ENCODE measurements at places on chromosomes 5 and 9. TPM values are rescaled to one million over a fixed set of nuclear protein-coding genes. Genes with fewer than 3 reads are reported as not detected.

Gene PCDHB16
- total RNA-seq: 16.3 TPM

Gene PRDM9
- total RNA-seq: not detected

Gene INSL4
- total RNA-seq: 0.81 TPM

Gene PHF24
- total RNA-seq: not detected

Gene MINAR2
- total RNA-seq: not detected

Gene CDKN2B
- 22.3 TPM for total RNA-seq

Gene TLR4
- 19.5 TPM for total RNA-seq

Gene AMBP
- total RNA-seq: 0.53 TPM

Gene LRRC70
- total RNA-seq: 0.71 TPM

Gene F2RL2
- 1.3 TPM for total RNA-seq

- H3K27ac ChIP-seq: no peak overlapping the region
- no peaks in the 10 kb centered on the region for H3K27me3 ChIP-seq
- no peaks in the 10 kb centered on the region for H3K4me1 ChIP-seq
- peak; percentile 31 for DNase-seq
- H3K4me3 ChIP-seq: no peak overlapping the region
These were observed 169.2 kb downstream of the CACNA1B start for GRCh38 chr9:138046641-138047301.

GRCh38 chr9:135165003-135165711 lies 77.7 kb downstream of the OLFM1 start:
- no peak overlapping the region for H3K4me3 ChIP-seq
- H3K36me3 ChIP-seq: no peaks in the 10 kb centered on the region
- no peak overlapping the region for H3K27ac ChIP-seq
- H3K27me3 ChIP-seq: 0 out of 2 replicates have a peak, but pooled peaks cover 3% of the 10 kb centered on the region
- no peaks in the 10 kb centered on the region for H3K4me1 ChIP-seq

DNA sequence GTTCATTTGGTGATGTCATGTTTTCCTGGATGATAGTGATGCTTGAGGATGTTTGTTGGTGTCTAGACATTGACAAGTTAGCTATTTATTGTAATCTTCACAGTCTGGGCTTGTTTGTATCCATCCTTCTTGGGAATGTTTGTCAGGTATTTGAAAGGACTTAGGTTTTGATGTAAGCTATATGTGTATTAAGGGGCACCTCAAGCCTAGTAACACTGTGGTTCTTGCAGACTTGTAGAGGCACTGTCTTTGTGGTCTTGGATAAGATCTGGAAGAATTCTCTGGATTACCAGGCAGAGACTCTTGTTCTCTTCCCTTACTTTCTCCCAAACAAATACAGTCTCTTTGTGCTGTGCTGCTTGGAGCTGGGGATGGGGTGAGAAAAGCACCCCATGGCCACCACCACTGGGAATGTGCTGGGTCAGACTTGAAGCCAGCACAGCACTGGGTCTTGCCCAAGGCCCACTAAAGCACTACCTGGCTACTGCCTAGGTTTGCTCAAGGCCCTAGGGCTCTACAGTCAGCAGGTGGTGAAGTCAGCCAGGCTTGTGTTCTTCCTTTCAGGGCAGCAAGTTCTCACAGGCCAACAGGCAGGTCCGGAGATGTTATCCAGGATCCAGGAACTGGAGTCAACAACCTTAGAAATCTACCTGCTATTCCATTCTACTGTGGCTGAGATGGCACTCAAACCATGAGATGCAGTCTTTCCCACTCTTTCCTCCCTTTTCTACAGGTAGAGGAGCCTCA lies 49.3 kb upstream of the GNA14 start:
- no peak overlapping the region for H3K4me3 ChIP-seq
- H3K27me3 ChIP-seq: no peaks in the 10 kb centered on the region
- H3K27ac ChIP-seq: no peak overlapping the region
- no peak for DNase-seq

- no peak for DNase-seq
- H3K27me3 ChIP-seq: 0 out of 2 replicates have a peak, but pooled peaks cover 6% of the 10 kb centered on the region
- no peak overlapping the region for H3K27ac ChIP-seq
- no peaks in the 10 kb centered on the region for H3K36me3 ChIP-seq
- H3K4me1 ChIP-seq: no peaks in the 10 kb centered on the region
- no peak overlapping the region for H3K4me3 ChIP-seq
These were observed 189.7 kb downstream of the ATPSCKMT start for GRCh38 chr5:10059980-10060379.

GRCh38 chr9:86955042-86955441 lies 7.7 kb upstream of the GAS1 start:
- H3K27ac ChIP-seq: no peak overlapping the region

DNA sequence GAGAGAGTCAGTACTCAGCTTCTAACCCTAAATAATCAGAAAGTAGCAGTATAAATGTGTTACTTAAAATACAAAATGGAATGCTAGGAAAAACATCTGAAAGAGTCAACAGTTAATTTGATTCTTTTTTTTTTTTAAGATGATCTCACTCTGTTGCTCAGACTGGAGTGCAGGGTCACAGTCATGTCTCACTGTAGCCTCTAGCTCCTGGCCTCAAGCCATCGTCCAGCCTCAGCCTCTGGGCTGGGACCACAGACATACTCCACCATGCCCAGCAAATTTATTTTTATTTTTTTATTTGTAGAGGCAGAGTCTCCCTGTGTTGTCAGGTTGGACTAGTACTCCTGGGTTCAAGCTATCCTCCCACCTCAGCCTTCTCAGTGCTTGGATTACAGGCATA lies 424.9 kb downstream of the IRX2 start:
- H3K36me3 ChIP-seq: no peaks in the 10 kb centered on the region
- no peak for DNase-seq
- H3K4me3 ChIP-seq: no peak overlapping the region
- no peak overlapping the region for H3K27ac ChIP-seq

DNA sequence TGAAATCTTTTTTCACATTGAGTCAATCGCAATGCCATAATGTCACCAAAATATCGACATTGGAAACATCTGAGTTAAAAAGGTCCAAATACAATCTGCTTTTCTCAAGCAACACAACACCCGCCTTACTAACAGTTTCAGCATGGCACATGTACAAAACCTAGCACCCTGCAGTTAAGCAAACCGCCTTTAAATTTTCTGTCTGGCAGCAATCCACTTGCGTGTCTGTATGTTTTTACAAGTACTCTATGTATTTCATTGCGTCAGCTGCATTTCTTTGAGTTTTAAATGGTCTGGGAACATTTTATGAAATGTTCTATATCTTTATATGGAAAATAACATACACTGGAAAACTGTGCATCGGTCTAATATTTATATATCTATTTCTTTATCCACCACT lies 134.6 kb downstream of the DENND1A start:
- no peaks in the 10 kb centered on the region for H3K4me1 ChIP-seq
- no peaks in the 10 kb centered on the region for H3K27me3 ChIP-seq
- H3K4me3 ChIP-seq: no peak overlapping the region
- H3K36me3 ChIP-seq: no peaks in the 10 kb centered on the region

GRCh38 chr5:173187054-173187743 lies 42.9 kb downstream of the BNIP1 start:
- no peaks in the 10 kb centered on the region for H3K4me1 ChIP-seq
- H3K27me3 ChIP-seq: peaks cover 3% of the 10 kb centered on the region
- H3K4me3 ChIP-seq: no peak overlapping the region
- H3K36me3 ChIP-seq: no peaks in the 10 kb centered on the region

DNA sequence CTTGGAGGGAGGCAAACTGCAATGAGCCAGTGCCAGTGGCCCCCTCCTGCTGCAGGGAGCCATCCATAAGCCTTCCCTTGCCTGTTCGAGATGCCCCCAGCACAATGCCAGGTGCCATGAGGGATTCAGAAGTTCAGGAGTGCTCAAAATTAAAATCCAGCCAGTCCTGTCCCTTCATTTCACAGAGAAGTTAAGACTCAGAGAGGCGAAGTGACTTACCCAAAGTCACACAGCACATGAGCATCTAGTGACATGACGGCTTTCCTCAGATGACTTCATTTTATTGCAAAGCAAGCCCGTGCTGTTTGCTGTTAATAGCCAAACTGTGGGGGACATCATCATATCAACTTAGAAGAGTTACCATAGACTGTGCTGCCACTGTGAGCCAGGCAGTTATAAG lies 69.3 kb upstream of the SAP30L start:
- H3K36me3 ChIP-seq: peaks cover 59% of the 10 kb centered on the region
- H3K4me1 ChIP-seq: no peaks in the 10 kb centered on the region
- H3K4me3 ChIP-seq: no peak overlapping the region
- no peak overlapping the region for H3K27ac ChIP-seq
- no peak for DNase-seq

DNA sequence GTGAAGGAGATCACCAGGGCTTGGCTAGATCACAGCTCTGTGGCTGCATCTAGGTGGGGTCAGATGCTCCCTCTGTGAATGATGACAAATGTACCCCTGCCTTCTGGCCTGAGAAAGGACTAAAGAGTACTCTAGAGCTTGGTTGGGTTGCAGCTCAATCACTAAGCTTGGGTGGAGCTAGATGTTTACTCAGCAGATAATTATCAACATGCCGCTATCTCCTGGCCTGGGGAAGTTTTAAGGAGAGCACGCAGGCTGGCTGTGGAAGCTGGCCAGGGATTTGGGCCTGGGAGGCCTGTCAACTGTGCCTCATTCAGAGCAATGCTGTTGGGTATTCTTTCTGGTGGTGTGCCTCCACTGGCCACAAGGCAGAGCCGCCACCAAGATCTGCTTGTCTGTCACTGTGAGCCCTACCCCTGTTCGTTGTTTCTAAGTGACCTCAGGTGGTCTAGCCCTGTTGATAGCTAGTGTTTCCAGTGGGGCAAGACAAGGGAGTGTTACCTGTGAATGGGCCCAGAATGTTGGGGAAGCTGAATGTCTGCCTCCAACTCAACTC lies 181.7 kb downstream of the ADGRV1 start:
- DNase-seq: no peak
- H3K36me3 ChIP-seq: no peaks in the 10 kb centered on the region
- no peaks in the 10 kb centered on the region for H3K4me1 ChIP-seq
- H3K4me3 ChIP-seq: no peak overlapping the region

GRCh38 chr5:160792732-160793529 lies 59.1 kb downstream of the ATP10B start:
- H3K27me3 ChIP-seq: no peaks in the 10 kb centered on the region
- no peaks in the 10 kb centered on the region for H3K36me3 ChIP-seq
- no peak overlapping the region for H3K27ac ChIP-seq
- no peak for DNase-seq
- no peak overlapping the region for H3K4me3 ChIP-seq

- no peak overlapping the region for H3K4me3 ChIP-seq
- peaks cover 22% of the 10 kb centered on the region for H3K4me1 ChIP-seq
- peaks cover 48% of the 10 kb centered on the region for H3K36me3 ChIP-seq
- no peak for DNase-seq
- no peaks in the 10 kb centered on the region for H3K27me3 ChIP-seq
These were observed 24.9 kb downstream of the GSN start for GRCh38 chr9:121292801-121293241.

DNA sequence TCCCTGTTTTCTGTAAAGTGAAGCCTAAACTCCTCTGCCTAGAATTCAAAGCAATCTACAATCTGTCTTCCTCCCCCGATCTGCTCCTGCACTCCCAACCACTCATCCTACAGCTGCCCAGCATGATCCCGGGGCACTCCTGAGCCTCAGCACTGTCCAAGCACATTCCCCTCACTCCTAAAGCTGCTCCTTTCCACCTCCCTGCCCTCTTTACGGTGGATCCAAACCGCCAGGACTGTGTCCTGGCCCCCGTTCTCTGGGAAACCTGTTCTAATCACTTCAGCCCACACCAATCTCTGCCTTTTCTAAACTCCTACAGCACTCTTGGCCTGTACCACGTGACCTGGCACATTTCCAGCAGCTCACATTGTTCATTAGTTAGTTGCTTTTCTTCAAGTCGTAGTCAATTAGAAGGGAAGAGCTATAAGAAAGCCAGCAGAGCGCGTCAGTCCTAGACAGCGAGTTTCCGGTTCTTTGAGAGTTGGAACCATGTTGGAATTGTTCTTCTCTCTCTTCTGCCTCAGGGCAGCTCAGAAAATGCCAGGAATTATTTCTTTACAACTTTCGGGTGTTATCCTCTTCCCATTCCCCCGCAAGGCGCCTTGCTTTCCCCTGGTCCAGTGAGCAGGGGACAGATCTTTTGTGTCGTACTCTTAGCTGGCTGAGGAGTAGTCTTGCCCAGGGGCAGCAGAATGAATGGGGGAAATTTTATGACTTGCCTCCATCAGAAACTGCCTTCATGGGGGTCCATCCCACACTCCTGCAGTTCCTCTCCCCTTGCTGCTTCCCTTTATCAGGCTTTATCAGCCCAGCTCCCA lies 60.7 kb downstream of the NRG2 start:
- peaks cover 12% of the 10 kb centered on the region for H3K4me1 ChIP-seq
- H3K4me3 ChIP-seq: no peak overlapping the region
- no peak overlapping the region for H3K27ac ChIP-seq

GRCh38 chr5:134574521-134574920 lies 49.1 kb downstream of the JADE2 start:
- H3K4me3 ChIP-seq: no peak overlapping the region
- no peak for DNase-seq
- H3K27me3 ChIP-seq: no peaks in the 10 kb centered on the region
